ENCODE measurements at places on chromosomes 2 and 18.

DNA sequence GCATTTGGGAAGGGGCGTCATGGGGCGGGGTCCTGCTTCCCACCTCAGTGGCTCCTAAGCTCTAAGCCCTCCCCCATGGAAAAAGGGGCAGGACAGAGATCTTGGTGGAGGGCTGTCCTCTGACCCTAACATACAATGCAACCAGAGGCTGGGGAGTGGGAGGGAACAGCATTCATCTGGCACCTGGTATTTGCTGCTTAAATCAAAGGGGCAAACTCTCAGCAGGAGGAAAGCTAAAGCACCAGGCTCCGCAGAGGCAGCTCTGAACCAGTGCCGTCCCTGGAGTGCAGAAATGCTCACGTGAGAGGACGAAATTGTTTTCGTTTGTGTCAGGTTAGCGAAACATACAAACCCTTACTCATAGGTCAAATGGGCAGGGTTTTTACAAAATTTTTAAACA, 92.7 kb upstream of the PXDN start:
- DNase-seq = no peak

DNA sequence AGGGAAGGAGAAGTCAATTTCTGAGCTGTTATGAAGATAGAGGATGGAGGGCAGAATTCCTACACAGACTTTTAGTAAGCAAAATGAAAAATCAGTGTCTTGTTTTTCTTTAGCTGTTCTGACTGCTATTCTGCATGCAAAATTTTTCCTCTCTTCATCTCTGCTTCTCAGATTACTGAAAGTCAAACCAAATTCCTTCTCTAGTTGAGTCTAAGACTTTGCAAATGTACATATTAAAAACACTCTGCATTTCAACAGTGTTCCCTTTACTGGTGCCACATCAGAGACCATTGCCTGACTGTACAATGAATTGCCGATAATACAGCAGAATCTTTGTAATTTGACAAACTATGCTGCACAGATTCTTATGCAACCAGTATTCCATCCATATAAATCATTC, 198.8 kb downstream of the EXOC6B start:
- DNase-seq = no peak

- no peak for DNase-seq
Measured at GRCh38 chr18:13541621-13542519, 184.5 kb downstream of the FAM210A start.

DNA sequence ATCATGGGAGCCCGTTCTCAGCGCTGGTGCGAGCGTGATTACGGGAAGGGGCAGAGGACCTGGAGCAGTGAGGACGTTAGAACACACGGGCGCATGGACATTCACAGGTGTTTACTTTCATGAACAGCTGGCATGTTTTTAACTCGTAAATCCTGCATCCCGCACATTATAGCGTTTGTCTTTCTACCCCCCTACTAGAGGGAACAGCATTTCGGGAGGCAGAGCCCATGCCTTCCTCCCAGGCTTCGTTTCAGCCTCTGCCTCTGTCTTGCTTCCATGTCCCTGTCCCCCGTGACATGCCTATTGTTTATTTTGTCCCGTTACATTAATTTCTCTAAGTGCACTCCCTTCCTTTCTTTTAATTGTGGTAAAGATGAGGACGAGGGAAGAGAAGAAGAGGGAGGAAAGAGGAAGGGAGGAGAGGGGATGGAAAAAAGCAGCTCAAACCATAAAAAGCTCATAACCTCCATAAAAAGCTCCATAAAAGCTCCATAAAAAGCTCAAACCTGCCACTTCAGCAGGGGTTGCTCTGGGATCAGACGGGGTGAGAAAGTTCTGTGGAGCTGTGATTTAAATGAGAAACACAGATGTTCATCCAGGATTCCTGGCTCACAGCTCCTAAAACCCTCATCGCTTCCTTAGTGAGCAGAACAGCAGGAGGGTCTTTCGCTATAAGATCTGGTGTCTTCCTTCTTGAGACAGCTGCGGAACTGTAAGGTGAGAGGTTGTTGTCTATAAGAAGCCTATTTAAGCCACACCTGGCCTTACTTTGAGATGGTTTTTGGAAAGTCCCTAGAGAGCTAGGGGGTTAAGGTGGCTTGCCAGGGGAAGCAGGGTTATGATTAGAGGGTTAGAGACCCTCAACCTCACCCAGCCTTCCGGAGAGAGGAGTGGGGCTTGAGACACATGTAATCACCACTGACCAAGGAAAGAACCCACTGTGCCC, 66.6 kb upstream of the SNTG2 start:
- no peak for DNase-seq

- DNase-seq = no peak
Measured at GRCh38 chr18:35507192-35507591, 9.4 kb upstream of the INO80C start.

DNA sequence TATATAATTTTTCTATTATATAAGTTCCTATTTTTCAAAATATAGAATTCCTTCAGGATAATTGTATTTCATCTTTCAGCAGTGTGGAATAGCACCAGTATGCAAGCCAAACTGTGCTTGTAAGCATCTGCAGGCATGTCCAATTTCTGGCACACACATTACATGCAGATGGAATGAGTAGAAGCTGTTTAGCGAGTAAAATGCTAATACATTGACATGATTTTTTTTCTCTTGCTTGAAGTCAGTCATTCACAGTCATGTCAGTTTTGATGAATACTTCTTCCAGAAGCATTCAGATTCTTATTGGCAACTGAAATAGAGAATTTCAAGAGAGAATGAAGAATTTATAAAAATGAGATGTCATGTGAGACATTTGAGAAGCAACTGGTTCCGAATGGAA, 109.4 kb downstream of the CERS6 start:
- no peak for DNase-seq

DNA sequence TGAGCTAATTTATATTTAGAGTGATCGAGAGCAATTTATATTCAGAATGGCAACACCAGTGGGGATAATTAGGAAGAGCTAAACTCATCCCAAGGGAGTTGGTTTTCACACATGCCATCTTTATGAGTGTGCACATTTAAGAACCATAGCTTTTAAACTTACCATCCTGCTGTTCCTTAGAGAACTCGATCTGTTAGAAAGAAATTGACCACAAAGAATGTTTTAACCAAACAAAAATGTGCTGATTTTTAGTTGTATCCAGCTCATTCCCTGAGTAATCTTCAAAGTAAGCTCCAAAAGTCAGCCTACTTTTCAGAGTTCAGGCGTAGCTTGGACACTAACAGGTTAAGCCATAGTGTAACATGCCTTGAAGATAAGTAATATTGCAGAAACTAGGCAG, 12.6 kb downstream of the MYL1 start:
- DNase-seq = no peak

DNA sequence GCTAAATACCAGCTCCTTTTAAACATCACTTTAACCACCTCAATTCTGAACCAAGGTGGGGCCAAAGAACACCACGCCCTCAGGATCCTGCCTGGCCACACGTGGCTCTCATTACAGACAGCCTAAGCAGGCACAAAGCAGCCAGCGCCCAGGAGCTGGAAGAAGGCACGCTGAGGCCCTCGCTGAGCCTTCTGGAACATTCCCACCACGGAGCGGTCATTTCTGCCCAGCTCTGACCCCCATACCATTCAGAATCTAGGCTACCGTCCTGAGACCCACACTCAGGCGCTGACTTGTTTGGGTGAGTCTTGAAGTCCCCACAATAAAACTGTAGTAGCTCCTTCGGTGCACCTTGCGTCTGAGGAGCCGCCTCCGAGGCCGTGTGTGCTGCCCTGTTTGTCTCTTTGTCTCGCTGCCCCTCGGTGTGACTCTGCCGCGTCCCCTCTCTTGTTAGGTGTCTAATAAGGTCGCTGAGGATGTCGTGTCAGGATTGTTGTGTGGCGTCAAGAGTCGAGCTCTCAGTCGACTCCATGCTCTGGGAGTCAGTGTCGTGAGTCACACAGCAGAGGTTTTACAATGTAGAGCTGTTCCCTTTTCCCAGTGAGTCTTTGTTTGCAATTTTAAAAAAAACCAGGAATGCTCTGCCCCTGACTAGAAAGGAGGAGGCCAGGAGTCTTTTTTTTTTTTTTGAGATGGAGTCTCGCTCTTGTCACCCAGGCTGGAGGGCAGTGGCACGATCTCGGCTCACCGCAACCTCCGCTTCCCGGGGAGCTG, 242.4 kb downstream of the KLHL29 start:
- no peak for DNase-seq
